Stimulated activated CD8-positive, alpha-beta memory T cell treated with anti-CD3 and anti-CD28 coated beads, Interleukin-4, amount 100 ng/mL, for 4 hours (primary cell): ENCODE measurements at places on chromosomes 5 and 9.

GRCh38 chr9:6628704-6629103 is 16.8 kb downstream of the GLDC start:
- no peak for DNase-seq

- no peak for DNase-seq
These were observed 1.2 kb downstream of the VCAN start for GRCh38 chr5:83472508-83473345.

DNA sequence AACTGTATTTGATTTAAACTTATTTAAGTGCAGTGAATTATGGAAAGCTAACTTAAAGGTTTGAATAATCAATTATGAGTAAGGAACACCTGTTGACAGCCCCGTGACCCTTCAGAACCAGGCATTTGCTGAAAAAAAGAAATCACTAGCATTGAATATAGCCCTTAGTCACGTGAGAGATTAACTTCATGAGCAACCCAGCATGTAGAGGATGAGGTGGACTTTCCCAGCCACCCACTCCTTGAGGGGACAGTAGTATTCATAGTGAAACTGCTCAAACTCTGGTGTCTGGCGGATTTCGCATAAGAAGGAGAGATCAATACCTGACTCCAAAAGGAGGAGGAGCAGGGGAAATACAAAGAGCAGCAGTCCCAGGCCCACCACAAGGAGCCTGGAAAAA is 184.8 kb upstream of the RASEF start:
- DNase-seq = no peak

- DNase-seq = no peak
These were observed 87.3 kb upstream of the ZNF618 start for GRCh38 chr9:113788616-113789330.

GRCh38 chr9:72440378-72440777 is 75.4 kb upstream of the ZFAND5 start:
- no peak for DNase-seq

GRCh38 chr9:116951588-116952435 is 264.7 kb downstream of the TRIM32 start:
- no peak for DNase-seq

DNA sequence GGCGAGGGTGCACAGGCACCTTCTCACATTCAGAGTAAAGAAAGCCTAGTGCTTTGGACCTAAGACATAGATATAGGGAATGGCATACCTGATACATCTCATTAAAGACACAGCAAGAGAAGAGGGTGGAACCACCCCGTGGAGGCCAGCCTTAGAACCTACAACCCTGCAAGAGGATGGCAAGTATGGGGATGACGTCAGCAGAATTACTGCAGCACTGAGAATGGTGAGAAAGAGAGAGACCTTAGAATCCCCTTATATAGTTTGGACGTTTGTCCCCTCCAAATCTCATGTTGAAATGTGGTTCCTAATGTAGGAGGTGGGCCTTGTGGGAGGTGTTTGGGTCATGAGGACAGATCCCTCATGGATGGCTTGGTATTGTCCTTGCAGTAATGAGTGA is 28.2 kb upstream of the ADCY2 start:
- DNase-seq = no peak

GRCh38 chr5:160020266-160020770 is 11.4 kb downstream of the TTC1 start:
- DNase-seq = no peak

GRCh38 chr5:91328743-91329142 is 54.4 kb downstream of the ARRDC3 start:
- DNase-seq = no peak

GRCh38 chr9:122248448-122248865 is 16.2 kb downstream of the RBM18 start:
- DNase-seq = no peak
